CD4-positive, alpha-beta memory T cell (primary cell): ENCODE measurements at places on chromosomes 5 and 9. TPM values are rescaled to one million over a fixed set of nuclear protein-coding genes. Genes with fewer than 3 reads are reported as not detected.

Gene GMCL2
- total RNA-seq = not detected

- no peak for DNase-seq
Measured at GRCh38 chr9:123093141-123093540, 59.7 kb downstream of the GPR21 start.

Gene DRD1
- not detected for total RNA-seq

Gene OR1L4
- total RNA-seq = not detected

Gene CDH10
- not detected for total RNA-seq
